ENCODE measurements at places on chromosomes 3 and 15.

DNA sequence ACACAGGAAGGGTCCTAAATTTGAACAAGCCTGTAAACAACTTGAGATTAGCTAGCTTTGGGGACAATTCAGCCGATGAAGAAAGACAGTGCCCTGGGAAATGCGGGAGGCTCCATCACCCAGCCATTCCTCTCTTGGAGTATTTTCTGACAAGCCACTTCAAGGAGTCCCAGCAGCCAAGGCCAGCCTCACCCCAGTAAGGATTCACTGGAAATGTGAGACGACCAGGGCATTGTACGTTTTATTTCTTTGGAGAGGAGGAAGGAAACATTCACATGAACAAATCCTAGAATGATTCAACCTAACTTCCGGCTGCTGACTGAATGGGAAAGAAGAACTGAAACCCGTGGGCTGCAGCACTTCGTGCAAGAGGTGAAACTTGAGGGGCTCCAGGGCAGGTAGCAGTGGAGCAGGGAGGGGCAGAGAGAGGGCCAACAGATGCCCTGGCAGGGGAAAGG lies 116.4 kb upstream of the ARHGEF3 start:
- DNase-seq: no peak

- DNase-seq: no peak
Observed at GRCh38 chr3:177105623-177106022, 91.7 kb downstream of the TBL1XR1 start.

DNA sequence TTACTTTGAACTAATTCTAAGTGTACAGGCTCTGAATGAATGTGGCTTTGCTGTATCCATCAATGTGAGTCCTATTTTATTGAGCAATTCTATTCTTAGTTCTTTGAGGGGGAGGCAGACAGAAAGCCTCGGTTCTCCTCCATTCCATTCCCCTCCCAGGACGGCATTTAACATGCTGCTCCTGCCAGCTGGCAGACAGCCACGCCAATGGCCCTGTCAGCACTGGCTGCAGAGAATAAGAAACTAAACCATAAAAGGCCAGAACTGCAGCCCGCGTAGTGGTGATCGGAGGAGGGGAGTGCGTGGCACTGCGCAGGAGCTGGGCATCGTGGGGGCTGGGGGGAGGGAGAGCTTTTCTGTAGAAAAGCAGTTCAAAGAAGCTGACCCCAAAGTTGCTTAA lies 76.0 kb upstream of the HACD2 start:
- DNase-seq: peak; percentile 95

DNA sequence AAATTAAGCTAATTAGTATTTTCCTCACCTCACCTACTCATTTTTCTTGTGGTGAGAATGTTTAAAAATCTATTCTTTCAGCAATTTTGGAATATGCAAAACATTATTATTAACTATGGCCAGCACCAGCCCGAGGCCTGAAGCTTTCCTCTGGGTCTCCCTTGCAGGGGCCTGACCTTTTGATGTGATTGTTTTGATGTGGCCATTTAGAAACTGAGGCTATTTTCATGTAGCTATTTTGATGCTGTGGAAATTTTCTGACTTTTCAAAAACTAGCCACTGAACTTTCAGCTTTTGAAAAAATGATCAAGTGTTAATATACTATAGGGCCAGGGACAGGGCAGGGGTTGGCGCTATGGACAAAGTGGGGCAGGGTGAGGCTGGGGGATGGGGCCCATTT lies 8.2 kb upstream of the CCR9 start:
- no peak for DNase-seq

DNA sequence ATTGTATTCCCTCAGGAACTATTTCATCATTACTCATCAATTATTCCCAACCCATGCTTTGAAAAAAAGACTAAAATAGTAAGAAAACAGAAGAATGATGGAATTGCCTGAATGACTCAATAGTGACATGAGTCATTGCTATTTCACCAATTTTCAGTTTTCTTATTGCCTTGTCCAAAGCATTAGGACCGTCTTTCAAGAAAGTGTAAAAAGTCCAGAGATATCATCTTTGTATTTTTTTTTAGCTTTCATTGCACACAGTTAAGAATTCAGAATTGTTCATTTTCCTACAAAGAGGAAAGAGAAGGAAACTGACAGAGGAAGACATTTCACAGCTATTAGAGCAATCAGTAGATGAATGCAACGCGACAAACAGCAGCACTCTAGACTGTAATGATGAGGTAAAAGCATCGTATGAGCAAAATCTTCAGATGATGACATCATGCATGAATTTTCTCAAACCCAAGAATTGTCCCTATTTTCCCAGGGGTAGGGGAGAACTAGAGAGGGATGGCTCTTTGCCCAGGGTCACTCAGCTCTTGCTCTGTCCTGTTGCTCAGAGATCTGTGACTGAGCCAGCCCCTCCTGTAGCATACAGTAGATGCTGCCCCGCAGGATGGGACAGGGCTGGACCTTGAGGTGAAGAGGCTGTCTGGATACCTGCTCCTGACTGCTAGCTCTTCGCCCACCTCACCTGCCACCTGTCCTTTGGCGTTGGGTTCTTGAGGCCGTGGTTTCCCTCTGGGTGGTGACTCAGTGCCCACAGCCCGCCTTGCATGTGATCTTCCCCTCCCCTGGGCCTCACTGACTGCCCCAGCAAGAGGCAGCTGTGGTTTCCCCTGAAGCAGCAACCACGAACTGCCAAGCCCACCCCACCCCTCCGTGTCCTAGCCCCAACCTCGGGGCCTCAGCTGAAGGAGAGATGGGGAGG lies 84.8 kb downstream of the PPCDC start:
- peak; percentile 79 for DNase-seq

GRCh38 chr15:39156166-39156565 lies 424.7 kb upstream of the THBS1 start:
- peak; percentile 41 for DNase-seq

DNA sequence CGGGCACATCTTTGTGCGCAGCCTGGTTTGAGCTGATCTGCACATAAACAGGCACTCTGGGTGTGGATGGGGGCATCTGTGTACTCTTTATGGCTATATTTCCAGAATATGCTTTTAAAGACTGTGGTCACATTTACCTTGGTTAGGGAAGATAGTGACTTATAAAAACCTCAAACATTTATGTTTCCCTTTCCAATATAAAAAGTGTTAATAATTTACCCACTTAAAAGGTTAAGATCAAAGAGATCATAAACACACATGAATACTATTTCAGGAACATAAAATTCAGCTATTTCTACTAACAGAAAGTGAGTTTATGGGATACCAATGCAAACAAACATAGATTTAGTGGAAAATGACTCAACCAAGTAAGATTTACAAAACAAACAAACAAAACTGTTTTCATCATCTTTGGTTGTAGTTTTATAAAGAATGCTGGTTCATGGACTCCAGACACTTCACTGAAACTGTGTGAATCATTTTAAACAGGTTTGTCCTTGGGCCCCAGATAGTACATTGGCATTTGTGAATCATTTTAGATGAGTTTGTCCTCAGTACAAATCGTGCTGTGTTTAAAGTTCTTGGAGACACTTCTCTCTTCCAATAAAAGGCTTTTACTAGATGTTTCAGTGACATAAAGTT lies 253.5 kb upstream of the CTDSPL start:
- no peak for DNase-seq

DNA sequence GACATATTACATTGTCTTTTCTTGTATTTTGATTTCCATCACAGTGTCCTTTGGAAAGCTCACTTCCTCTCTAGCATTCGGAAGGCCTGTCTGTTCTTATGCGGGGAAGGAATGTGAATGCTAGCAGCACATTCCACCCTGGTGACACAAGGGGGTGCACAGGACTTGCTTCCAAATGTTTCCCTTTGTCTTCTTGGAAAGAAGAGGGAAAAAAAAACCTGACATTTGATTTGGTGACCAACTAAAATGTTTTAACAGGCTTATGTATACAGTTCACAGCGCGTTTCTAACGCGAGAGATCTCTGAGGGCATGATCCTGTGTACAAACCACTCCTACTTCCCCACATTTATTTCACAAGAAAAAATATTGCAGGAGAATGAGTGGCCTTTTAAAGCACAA lies 107.6 kb upstream of the FXR1 start:
- DNase-seq: peak; percentile 27

- peak; percentile 50 for DNase-seq
Observed at GRCh38 chr3:130258532-130258952, 86.9 kb upstream of the COL6A5 start.

DNA sequence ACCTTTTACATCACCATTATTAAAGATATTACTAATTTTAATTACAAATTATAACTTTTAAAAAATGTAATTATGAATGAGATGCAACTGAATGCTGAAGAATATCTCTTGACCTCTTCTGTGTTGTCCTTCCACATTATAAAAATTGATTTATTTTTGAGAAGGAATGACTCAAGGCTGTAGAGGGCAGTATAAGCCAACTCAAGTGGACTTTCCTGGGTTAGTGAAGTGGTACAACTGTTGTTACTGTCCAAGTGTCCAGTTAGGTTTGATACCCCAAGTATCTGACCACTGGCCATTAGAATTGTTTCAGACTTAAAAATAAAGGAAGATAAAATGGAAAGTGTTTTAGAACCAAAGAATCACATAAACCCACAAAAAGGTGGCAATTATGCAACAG lies 51.9 kb downstream of the BBX start:
- peak; percentile 42 for DNase-seq

DNA sequence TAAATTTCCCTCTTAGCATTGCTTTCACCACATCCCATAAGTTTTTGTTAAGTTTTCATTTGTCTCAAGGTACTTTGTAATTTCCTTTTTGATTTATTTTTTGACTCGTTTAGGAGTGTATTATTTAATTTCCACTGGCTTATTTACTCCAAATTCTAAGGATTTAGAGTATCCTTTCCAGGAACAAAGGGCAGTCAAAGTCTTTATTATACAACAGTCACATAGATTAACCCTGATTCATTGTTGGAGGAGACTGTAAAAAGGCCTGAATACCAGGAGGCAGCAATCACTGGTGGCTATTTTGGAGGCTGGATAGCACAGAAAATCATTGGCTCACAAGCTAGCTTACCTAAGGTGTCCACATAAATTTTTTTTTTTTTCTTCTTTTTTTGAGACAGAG lies 39.9 kb downstream of the OIP5 start:
- DNase-seq: peak; percentile 10

DNA sequence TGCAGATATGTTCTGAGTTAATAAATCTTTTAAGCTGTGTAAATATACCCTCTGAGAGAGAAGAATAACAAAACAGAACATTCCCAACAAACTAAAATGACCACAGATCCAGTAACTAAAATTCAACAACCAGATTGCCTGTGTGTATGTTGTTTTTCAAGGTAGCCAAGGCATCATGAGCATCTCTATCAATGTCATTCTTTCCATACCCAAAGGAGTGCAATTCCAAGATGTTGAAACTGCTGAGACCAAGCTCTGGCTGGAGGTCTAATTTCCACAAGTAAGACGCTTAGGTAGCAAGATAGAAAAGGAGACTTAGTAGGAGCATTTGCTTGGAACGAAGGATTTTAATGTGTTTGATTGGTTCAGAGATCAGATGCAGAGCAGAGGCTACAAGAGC lies 276.3 kb downstream of the RBMS3 start:
- DNase-seq: no peak

DNA sequence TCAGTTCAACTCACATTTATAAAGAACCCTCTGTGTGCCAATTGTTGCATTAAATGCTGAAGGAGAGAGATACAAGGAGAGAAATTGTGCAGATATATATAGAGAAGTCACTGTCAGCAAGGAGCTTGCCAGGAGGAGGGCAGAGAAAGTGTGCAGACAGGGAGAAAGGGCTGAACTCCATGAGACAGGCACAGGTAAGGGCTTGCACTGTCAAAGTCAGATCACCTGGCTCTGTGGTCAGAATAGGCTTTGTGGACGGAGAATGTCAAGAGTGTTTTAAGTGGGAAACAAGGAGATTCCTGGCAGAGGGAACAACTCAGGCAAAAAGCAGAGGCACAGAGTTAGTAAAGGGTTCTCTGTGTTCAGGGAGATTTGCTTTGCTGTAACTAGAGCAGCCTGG lies 303.0 kb upstream of the TPRG1 start:
- DNase-seq: no peak
